ENCODE measurements at places on chromosomes 7 and 10.
A peak's percentile ranks its signal among the peaks of the same experiment; 100 is the strongest.

DNA sequence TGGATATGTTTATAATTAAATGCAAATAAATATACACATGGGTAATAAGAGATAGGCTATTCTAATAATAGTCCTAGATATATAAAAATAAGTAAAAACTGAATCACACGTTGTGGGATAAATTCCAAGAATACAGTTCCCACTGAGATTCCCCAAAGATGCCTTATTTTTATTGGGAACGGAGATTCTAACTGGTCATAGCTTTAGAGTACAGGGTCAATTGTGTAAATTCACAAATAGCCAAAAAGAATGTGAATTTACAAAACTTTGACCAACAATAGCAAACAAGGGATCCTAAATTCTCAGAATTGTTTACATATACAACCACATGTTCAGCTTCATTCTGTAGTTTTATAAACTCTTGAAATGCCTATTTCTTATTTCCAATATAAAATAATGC lies 65.0 kb downstream of the VSTM4 start:
- peak; percentile 86 for DNase-seq

- peak; percentile 40 for DNase-seq
Observed at GRCh38 chr10:106043863-106044262, 1120.6 kb downstream of the SORCS1 start.

- DNase-seq, result no peak
Observed at GRCh38 chr10:67695555-67695954, 440 bp downstream of the CTNNA3 start.

- no peak for DNase-seq
Observed at GRCh38 chr7:44110719-44111635, 6.8 kb downstream of the AEBP1 start.

- no peak for DNase-seq
Observed at GRCh38 chr7:149166142-149166541, 18.9 kb downstream of the ZNF398 start.

DNA sequence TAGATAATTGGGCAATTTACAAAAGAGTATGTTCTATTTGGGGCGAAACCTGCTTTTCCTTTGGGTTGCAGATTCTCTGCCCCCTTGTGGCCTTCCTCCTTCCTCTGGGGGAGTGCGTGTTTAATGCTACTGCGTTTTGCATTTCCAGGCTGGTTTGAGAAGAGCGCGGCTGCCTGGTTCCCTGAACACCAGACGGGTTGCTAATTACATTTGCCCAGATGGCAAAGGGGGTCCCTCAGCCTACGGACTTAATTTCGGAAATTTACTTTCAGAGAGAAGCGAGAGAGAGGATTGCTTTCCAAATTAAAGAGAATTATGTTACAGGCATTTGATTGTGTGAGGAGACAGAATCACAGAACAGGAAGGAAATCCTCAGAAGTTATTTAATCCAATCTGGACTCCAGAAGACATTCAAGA lies 91.9 kb upstream of the JAZF1 start:
- DNase-seq, result peak; percentile 61

DNA sequence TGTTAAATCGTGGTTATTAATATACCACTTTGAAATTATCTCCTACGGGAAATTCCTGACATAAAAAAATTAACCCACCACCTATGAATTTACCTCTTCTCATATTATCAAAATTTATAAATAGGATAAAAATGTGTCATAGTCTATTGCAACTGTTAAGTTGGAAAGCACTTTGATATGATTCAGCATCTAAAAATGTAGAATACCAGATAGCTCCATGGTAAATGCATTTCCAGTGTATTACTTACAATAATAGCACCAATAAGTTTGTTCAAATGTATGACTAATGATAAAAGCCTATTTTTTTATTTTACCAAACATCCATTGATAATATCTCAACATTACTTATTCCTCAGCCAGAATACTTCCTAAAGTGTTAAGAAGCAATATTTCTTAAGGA lies 13.6 kb upstream of the KCND2 start:
- DNase-seq, result no peak

GRCh38 chr10:103125323-103126267 lies 67.5 kb downstream of the NT5C2 start:
- no peak for DNase-seq

- no peak for DNase-seq
Observed at GRCh38 chr10:128167926-128168520, 41.8 kb upstream of the MKI67 start.

DNA sequence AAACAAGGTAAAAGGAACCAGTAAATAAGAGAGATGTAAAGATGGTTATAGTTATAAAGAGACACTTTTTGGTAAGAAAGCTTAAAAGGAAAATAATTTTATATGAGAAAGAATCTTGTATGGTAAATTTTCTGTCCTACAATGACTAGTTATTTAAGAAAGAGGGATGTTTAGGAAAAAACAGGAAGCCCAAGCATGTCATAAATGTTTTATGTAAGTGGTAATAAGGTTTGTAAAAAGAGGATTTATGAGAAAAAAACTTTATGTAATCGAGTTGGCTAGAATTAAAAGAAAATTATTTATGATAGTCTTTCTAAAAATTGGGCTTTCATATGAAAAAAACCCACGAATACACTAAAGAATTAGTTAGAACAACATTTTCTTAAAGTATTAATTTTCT lies 34.2 kb upstream of the CREB3L2 start:
- no peak for DNase-seq

DNA sequence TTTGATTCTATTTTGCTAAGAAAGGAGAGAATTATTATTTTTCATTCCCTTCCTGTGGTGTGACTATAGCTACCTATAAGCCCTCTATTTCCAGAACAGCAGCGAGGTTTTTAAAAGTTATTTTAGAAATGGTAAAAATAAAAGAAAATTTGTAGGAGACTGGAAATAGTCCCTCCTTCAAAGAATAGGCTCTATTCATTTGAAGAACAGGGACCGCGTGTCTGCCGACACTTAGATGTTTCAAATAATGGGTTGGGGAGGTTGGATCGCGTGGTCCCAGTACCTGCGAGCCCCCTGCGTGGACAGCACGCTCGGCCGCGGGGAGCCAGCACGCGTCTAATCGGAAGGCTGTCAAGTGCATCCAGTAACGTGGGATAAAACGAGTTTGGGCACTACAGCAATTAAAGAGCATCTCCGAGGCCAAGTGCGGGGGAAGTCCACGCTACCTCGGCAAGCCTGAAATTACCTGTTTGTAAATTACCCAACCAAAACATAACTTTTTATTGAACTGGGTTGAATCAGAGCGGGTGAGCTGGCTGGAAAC lies 1.0 kb downstream of the CACNA2D1 start:
- DNase-seq, result no peak

GRCh38 chr7:17939211-17939605 lies 1.1 kb downstream of the SNX13 start:
- DNase-seq, result peak; percentile 54
